ENCODE measurements at places on chromosomes 2 and 18.

DNA sequence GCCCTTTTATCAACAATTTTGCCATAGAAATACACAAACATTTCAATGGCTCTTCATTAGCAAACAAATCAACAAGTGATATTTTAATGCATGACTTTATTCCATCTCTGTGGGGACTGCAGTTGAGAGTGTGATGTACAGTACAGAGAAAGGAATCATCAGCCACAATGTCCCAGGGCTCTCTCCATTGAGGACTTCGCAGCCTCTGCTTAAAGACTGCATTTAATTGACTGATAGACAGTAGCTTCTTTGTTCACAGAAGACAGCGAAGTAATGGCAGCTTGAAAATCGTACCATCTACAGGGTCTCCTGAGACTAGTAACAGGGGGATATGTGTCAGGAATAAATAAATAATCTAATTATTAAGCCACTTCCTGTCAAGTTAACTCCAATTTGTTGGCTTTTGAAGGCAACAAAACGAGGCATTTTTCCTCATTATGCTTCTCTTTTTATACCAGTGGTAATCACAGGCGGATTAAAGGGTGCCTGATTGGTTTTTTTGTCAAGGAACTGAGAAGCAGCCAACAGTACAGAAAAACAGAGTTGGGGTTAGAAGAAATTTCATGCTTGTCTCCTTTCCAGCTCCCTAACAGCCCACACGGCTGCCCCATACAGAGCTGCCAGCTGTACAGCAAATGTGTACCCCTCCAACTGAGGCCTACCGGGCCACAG, 164.3 kb downstream of the ZNF521 start:
- DNase-seq, result no peak

DNA sequence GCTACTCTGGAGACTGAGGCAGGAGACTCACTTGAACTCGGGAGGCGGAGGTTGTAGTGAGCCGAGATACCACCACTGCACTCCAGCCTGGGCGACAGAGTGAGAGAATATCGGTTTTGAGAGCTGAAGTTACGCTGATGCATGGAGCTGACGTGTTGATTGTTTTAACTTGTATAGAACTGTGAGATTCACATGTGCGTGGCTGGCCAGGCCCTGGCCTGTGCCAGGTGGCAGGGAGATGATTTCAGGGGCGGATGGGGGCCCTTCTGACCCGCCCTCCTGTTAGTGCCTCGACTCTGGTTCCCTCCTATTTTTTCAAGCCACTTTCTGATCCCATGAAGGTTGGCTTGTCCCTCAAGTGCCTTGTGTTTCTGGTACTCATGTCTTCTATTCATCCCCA, 25.7 kb downstream of the GATA6 start:
- DNase-seq, result no peak

GRCh38 chr2:164388511-164388910, 232.8 kb downstream of the GRB14 start:
- DNase-seq, result no peak

DNA sequence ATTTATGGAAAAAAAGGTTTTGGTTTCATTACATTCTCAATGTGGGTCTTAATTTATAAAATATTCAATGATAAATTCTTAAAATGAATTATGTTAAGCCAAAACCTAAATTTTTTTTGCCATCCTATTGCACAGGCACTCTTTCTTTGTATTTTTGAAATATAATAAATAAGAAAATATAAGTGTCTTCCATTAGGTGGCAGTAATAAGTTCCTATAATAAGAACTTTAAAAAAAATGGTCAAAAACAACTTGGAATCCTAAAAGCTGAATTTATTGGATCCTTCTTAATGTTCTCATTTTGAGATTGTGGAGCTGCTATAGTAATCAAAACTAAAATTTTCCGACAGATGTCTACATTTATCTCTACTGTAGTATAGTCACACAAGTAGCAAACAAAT, 5.7 kb downstream of the CALCRL start:
- no peak for DNase-seq

DNA sequence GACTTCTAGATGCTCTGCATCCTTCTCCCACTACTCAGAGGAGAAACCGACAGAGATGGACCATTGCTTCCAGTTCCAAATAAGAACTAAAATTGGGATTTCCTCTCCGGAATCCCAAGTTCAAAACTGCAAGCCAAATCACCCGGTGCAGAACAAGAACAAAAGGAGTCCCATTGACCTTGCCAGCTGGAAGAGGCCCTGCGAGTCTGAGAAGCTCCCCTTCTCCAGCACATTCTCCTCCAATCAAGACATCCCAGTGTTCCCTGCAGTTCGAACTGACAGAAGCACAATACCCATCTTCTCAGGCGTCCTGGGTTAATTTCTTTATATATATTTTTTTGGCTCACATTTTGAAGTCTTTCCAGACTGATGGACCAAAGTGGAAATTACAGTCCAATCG, 195.3 kb upstream of the MEIS1 start:
- DNase-seq, result no peak

- DNase-seq, result no peak
These were observed 272 bp upstream of the FASTKD1 start for GRCh38 chr2:169573974-169574299.

DNA sequence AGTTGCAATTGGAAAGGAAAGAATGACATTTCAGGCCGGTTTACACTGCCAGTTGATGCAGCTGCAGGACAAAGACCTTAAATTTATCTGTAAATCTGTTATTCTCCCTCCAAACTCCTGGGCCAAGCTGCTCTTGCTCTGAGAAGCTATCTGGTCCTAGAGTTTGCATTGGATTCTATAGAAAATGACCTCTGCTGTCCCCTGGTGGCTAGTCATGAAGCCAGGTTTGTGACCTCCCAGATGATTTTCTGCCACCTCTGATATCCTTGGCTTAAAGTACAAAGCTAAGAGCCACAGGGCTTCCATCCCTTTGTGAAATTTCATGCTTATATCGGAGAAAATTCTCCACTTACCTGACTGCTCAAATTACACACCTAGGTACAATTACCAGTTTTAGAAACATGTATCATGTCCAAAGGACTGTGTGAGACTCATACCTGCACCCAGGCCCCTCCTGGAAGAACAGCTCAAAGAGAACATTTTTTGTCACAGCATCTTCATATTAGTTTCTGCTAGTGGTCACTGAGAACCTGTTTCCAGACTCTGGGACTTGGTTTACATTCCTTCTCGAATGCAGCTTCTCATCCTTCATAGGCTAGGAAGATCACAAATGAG, 28.9 kb upstream of the IER3IP1 start:
- peak; percentile 5 for DNase-seq

- no peak for DNase-seq
These were observed 6.4 kb downstream of the STK17B start for GRCh38 chr2:196165016-196165415.

- no peak for DNase-seq
These were observed 29.6 kb downstream of the TFCP2L1 start for GRCh38 chr2:121255358-121255757.

DNA sequence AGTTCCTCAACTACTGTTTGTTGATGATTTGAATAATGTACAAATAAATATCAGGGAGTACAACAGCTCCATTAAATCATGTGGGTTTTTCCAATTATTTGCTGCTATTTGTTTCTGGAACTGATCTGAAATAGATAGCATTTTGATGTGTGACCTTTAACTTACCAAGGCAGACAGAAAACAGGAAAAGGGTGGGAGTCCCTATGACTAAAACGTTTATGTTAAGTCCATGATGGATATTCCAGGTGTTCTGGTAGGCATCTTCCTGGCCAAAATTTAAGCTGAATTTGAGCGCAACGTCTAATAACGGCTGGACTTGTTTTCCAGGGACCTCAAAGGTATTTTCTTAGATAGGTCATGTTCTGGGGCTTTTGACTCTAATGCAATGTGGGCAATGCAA, 41.6 kb downstream of the WIPF1 start:
- DNase-seq, result no peak

- DNase-seq, result no peak
These were observed 118.2 kb upstream of the IL1R2 start for GRCh38 chr2:101873543-101873942.

DNA sequence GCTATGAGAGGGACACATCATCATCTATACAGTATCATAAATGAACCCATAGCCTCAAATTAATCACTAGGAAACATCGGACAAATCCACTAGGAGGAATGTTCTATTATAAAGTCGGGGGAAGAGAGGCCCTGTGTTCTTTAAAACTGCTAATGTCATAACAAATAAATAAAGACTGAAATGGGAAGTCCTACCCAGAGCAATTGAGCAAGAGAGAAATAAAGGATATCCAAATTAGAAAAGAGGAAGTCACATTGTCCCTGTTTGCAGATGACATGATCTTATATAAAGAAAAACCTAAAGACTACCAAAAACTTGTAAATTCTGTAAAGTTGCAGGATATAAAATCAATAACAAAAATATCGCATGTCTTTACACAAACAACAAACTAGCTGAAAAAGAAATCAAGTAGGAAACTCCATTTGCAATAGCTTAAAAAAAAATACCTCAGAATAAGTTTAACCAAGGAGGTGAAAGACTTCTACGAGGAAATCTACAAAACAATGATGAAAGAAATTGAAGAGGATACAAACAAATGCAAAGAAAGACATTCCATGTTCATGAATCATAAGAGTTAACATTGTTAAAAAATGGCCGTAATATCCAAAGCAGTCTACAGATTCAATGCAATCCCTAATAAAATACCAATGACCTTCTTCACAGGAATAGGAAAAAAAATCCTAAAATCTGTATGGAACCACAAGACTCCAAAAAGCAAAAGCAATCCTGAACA, 30.6 kb downstream of the RTN4 start:
- DNase-seq, result no peak

DNA sequence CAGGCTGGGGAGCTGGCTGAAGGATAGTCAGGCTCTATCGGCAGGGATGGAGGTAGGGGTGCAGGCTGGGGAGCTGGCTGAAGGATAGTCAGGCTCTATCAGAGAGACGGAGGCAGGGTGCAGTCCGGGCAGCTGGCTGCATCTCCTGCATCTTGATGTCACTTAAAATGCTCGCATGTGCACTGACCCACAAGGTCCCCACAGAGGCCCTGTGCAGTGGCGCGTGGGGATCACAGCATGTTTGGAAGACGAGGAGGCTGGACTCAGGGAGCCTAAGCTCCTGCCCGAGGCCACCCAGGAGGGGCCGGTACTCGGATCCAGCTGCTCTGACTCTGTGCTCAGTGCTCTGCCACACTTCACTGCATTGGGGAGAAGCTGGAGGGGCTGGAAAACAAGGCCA, 189.0 kb upstream of the HDAC4 start:
- no peak for DNase-seq

GRCh38 chr2:81942136-81942680, 1637.7 kb upstream of the LRRTM1 start:
- DNase-seq, result no peak

DNA sequence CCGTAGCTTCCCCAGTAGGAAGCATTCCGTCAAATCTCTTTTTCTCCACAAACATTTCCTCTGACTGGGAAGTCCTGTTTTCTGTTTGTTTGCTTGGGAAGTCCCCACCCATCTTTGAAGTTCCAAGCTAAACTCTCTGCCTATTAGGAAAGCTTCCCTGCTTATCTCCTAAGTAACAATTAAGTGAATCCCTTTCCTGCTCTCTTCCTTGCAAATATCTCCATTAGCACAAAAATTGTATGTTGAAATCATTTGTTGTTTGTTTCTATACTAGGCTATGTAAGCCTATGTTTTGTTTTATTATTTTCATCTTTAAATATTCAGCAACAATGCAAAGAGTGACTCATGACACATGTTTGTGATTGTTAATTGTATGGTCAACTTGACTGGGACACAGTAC, 812.6 kb upstream of the LRATD1 start:
- DNase-seq, result no peak

- DNase-seq, result no peak
These were observed 117.6 kb upstream of the HAAO start for GRCh38 chr2:42909966-42910365.

GRCh38 chr18:8948471-8949149, 153.9 kb upstream of the NDUFV2 start:
- no peak for DNase-seq

DNA sequence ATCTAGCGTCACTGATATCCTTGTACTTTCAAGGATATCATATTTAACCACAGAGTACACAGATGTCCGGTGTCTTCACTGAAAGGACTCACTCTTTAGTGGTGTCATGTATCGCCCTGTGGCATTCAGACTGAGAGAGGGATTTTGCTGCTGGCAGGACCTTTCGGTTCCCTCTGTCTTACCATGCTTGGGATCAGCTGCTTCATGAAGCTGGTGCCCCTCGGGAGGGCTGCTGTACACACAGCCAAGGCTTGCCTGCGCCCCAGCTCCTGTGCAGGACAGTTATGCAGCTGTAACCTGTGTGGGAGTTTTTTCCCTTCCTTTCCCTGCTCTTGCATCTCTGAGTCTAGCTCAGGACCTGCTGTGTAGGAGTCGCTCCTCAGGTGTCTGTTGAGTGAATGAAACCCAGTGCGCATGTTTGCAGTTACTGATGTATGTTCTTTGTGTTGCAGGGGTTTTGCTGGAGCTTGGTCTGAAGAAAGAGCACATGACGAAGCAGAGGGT, 64.4 kb downstream of the GREB1 start:
- DNase-seq, result no peak

DNA sequence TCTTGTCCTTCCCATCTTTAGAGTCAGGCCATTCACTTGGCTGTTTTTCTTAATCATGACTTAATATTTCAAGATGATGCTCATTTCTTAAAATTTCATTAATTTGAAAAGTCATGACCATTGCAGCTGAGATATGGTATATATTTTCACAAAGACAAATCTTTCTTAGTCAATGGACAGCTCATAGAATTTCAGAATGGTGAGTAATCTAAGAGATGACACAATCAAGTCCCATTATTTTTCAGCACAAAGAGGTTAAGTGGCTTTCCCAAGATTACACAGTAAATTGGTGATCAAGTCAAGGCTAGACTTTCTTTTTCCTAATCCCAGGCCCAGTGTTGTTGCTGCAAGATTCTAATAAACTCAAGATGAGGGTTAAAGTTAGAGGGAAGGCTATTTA, 34.4 kb upstream of the NT5C1B start:
- DNase-seq, result no peak

GRCh38 chr2:201854221-201854801, 48.0 kb downstream of the CDK15 start:
- no peak for DNase-seq

DNA sequence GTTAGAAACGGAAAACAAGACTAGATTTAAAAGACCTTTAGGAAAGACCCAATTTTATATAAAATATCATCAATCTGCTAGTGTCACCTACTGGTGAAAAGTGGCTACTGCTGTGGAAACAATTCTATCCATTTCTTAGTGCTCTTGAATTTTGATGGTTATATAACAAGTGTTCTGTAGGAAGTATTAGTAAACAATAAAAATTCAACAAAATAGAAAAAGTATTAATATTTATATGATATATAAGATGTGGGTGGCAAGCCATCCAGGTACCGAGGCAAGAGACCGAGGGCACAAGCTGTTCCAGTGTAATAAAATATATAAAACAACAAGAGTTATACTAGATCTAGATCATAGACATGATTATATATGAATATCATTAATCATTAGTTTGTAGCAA, 6.2 kb upstream of the TMEM87B start:
- no peak for DNase-seq
